GM18507 (cell line): ENCODE measurements at places on chromosomes 1 and 21.

DNA sequence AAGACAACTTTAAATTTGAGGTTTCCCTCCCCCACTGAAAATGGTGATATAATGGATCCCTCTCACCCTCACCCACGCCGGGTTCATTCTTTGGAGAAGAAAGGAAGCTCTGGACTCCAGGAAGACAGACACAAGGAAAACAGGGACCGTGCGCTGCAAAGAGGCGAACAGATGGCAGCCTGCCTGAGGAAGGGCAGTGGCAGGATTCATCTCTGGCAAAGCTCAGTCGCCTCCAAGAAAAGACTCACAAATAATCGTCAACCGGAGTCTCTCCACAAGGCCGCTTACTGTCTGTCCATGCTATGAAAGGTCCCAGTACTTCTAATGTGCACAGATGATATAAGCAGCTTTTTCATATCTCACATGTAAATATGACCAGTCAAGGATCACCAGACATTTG, 110.3 kb downstream of the TIAM1 start:
- no peak for DNase-seq

DNA sequence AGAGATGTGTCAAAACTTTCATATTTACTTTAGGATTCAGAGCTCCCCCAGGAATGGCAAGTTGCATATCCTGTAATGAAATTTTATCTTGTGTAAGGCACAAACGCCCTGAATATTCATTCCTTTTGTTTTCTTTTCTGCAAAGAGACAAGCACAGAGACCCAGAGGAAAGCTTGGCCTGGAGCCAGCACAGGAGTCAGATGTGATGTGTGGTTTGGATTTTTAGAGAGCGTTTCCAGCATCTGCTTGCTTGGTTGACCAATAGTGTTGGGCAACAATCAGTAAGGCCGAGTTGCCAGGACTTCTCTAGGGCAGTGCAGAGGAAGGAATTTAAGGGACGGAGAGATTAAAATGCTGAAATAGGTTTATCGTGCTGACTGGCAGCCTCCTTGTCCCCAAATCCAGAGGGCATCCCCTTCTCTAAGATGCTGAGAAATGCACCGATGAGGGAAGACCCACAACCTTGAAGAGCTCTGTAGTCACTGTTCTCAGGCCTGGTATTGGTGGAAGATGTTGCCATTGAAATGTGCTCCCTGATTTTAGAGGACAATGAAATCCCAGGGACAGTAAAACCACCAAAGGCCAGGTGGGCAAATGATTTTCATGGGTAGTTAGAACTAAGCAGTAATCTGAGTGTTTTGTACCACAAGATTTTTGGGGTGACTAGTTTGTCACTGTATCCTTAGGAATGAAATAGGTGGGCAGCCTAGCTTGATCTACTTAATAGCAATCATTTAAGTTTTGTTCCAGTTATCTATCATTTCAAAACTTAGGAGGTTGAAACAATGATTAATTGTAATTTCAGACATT, 37.9 kb upstream of the RHOU start:
- DNase-seq = no peak

DNA sequence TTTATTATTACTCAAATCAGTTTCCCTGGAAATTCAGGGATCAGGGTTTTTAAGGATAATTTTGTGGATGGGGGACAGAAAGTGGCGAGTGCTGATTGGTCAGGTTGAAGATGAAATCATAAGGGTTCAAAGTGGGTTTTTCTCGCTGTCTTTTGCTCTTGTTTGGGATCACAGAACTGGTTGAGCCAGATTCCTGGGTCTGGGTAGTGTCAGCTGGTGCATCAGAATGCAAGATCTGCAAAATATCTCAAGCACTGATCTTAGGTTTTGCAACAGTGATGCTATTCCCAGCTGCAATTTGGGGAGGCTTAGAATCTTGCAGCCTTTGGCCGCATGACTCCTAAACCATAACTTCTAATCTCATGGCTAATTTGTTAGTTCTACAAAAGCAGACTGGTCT, 9.3 kb downstream of the CHI3L2 start:
- no peak for DNase-seq

DNA sequence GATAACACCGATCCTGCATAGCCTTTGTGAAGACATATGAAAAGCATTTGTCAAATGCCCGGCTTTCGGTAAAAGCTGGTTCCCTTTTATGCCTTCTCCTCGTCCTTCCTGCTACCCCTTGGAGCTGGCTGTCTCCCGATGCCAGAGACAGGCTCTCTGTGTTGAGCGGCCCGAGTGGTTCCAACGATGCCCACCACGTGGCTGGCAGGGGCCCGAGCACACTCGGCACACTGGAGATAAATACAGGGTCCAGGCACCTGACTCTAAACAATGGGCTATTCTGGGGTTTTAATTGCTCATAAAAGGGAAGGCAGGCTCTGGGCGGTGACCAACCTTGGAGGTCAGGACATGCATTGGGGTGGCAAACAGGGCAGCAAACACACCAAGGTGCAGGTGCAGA, 207.1 kb downstream of the HIVEP3 start:
- no peak for DNase-seq

DNA sequence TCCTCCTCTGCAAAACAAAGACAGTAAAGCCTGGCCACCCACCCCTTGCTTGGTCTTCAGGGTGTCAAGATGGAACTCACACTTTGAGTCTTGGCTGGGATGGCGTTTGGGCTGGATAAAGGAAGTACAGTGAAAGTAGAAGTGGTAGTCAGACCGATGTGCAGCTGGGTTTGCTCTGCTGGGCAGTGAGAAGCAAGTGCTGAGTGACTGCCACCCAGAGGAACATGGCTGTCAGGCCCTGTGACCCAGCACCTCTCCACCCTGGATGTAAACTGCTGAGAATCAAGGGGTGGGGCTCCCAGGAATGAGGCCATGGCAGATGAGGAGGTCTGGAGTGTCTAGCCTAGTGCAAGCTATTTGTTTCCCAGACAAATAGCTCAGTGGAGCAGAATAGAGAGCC, 51.2 kb downstream of the POFUT2 start:
- no peak for DNase-seq

DNA sequence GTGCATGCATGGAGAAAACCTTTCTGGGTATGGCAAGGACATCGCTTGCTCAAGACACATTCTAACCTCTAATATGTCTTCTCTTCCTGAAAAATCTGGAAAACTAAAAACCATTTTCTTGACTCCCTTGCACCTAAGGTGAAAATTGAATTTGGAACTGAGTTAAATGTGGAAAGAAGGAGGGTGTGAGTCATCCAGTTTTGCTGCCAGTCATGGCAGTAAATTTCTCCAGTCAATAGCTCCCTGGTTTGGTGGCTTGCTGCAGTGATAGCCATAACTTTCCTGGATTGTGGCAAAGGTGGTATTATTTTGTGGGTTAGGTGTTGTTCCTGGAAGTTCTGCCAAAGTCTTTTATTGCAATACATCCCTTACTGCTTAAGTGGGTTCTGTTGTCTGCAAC, 2.5 kb downstream of the ZCCHC17 start:
- DNase-seq = no peak

- no peak for DNase-seq
These were observed 136.9 kb downstream of the CDC7 start for GRCh38 chr1:91637539-91637994.

GRCh38 chr21:45533846-45534635, 8.2 kb downstream of the SLC19A1 start:
- no peak for DNase-seq
